GOT3 (cell line): ENCODE measurements at places on chromosomes 3 and 15.

DNA sequence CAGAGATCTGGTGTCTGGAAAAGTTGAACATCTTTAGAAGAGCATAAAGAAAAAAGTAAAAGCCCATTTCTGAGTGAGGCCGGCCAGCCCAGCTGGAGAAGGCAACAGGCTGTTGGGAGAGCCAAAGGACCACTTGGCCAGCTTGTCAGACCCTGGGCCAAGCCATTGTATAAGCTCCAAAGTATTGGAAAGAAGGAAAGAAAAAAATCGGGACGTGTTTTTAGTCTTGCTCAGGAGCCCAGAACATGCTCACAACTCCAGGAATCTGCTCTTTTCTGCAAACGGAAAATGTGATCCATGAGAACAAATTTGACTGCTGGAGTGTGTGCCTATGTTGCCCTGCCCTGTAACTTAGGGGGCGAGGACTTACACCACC lies 10.4 kb upstream of the CLPX start:
- DNase-seq, result no peak

DNA sequence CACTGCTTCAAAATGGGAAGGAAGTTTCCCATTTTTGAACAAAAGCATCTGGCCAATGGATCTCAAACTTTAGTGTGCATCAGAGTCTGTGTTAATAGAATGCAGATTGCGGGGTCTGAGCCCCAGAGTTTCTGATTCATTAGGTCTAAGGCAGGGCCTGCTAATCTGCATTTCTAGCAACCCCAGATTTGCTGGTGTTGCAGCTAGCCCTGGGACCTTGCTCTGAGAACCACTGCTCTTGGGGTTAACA lies 30.7 kb upstream of the USP3 start:
- DNase-seq, result no peak

- DNase-seq, result no peak
These were observed 2.5 kb upstream of the EID1 start for GRCh38 chr15:48875241-48875960.

- no peak for DNase-seq
These were observed 18.1 kb upstream of the IL1RAP start for GRCh38 chr3:190495796-190496195.

DNA sequence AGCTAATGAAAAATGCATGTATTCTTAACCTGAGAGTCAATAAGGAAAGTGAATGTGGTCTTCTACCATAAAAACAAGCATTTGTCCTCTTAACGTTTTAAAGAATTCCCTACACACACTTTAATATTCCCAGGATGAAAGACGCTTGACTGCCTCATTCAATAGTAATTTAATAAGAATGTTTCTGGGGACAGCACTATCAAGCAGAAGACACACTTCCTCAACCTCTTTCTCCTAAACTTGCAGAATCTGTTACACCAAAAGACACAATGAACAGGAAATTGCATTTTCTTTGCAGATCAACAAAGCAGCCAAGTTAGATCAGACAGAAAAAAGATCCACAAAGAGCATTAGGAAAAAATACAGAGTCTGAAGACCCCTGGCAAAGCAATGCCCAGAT lies 97.7 kb downstream of the PLCH1 start:
- no peak for DNase-seq
